ENCODE measurements at places on chromosomes 1 and 21. TPM values are rescaled to one million over a fixed set of nuclear protein-coding genes. Genes with fewer than 3 reads are reported as not detected.

RGS8 gene
- 0.10 TPM for total RNA-seq

DNA sequence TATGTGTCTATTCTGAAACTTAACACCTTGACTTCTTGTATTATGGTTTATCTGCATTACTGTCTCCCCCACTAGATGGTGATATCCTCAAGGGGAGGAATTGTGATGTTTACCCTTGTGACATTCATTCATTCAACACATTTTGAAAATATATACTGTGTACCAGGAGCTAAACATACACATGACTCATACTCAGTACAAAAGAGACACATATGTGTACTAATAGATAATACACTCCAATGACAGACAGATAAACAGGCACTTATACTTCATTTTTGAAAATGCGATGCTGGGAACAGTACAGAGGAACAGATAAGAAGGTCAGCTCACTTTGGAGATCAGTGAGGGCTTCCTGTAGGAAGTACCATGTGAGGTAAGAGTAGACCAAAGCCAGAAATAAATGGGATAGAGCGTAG lies 8.9 kb upstream of the RAB3GAP2 start:
- no peak for DNase-seq

- DNase-seq = no peak
These were observed 55.3 kb upstream of the TARDBP start for GRCh38 chr1:10957133-10957532.

DNA sequence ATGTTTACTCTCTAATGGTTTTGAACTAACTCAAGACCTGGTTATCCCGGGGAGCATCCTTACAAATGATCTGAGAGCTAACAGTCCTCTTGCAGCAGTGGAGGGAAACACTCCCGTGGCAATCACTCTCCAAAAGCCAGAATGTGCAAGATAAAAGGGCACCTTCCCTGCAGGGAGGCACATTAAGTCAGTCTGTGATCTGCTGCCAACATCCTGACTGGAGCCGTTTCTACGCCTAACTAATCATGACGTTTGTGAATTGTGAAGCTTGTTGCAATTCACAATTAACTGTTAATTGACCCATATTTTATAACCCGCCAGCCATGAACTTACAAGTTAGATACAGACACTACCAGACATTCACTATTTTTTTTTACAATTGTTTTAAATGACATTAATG lies 52.1 kb upstream of the LGALS8 start:
- no peak for DNase-seq

- DNase-seq = no peak
These were observed 312.7 kb downstream of the PTPRU start for GRCh38 chr1:29549001-29549400.

OR2T2 gene
- not detected for total RNA-seq

OR2T33 gene
- not detected for total RNA-seq

DNA sequence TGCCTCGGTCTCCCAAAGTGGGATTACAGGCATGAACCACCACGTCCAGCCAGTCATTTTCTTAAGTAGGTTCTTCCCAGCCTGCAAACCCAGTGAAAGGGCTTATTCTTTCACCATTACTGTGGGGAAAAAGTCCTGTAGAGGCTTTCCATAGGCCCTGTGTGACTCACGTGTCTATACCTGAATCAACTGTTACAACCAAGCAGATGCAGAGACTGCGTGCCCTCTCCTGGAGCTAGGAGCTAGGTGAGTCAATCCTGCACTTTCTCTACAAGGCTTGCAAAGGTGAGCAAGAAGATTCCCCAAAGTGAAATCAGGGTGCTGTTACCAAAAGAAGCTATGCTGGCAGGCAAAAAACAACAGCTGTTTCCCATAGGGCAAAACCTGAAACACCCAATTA lies 13.8 kb upstream of the MPZL1 start:
- DNase-seq = no peak

MNDA gene
- 11.3 TPM for total RNA-seq

CELA3B gene
- 1.8 TPM for total RNA-seq

CD84 gene
- 10.8 TPM for total RNA-seq

URB2 gene
- total RNA-seq = 8.9 TPM

TAF12 gene
- total RNA-seq = 17.1 TPM

DNA sequence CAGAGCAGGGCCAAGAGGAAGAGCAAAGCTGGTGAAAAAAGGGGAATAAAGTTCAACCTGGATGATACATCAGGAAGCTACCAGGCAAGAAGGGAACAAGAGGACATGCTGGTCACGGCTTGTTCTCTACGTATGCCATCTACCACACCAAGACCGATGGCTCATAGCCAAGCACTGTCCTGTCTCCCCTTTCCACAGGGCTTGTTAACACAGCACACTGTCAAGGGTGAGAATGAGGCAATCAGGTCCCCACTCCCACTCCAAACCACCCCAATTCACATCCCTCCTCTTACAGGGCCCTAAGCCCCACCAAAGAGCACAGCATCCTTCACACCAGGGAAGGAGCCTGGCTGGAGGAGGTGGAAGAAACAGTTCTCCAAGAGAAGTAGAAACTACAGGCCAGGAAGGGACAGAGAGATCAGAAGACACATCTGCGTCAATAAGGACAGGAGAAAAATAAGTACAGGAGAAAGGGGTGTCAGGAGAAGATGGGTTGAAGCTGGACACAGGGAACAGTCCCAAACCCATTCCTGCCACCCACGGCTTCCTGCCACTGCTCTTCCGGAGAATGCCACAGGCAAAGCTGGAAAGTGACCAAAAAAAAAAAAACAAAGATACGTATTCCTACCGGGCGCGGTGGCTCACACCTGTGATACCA lies 923 bp upstream of the SHC1 start:
- no peak for DNase-seq

IGSF9 gene
- 0.30 TPM for total RNA-seq
